Hematopoietic multipotent progenitor cell treated with erythropoietin and hydrocortisone succinate and interleukin-3 and kit ligand, for 4 days (in vitro differentiated cells): ENCODE measurements at places on chromosomes 4 and X.

GRCh38 chr4:962231-963208 is 10.8 kb downstream of the DGKQ start:
- DNase-seq, result no peak

DNA sequence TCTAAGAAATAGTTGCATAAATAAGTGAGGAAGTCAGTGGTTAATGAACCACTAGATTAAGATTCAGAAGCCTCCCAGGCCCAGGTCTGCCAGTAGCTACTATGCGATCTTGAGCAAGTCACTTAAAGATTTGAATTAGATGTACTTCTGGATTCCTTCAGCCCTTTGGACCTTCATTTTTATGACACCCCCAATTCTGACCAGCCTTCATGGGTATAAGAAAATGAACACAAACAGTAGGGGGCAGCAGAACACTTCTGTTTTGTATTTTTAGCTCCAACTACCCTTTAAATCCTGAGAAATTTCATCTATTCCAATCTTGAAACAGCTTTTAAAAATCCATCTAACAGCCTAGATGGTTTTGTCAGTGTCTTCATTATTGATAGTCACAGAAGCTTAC is 19.0 kb downstream of the TMEM47 start:
- DNase-seq, result peak; percentile 25

GRCh38 chr4:95528388-95528948 is 20.3 kb downstream of the UNC5C start:
- DNase-seq, result no peak

DNA sequence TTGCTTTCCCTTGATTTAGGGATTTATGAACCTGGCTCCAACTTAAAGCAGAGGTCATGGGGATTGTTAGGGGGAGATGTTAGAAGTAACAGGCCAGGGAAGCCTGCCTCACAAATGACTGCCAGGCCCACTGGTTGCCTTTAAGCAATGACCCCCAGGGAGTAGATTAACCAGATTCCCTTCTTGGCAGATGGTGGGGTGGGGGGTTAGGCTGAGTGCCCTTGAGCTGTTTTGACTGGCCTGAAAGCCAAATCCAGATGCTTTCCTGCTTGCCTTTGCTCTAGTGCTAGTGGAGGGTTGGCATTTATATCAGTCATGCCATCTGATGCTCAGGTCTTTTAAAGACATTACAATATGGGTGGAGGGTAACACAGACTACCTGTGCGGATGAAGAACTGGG is 128.1 kb downstream of the TMEM164 start:
- DNase-seq, result no peak

DNA sequence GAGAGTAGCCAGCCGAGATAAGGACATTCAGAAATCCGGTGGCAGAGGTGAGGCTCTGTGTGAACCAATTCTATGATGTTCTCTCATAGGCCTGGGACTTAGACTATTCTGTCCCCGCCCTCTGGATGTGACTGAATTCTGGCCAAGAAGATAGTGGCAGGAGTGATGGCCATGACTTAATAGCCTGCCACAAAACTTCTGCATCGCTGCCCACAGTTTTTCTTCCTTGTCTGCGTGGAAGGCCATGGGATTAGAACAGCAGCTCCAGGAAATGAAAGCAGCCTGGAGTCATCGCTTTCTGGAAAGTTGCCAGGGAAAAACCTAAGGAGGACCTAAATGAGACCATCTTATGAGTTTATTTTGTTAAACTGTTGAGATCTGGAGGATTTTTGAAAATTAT is 134.7 kb downstream of the F11 start:
- no peak for DNase-seq

GRCh38 chrX:39532761-39533160 is 565.0 kb downstream of the BCOR start:
- no peak for DNase-seq

DNA sequence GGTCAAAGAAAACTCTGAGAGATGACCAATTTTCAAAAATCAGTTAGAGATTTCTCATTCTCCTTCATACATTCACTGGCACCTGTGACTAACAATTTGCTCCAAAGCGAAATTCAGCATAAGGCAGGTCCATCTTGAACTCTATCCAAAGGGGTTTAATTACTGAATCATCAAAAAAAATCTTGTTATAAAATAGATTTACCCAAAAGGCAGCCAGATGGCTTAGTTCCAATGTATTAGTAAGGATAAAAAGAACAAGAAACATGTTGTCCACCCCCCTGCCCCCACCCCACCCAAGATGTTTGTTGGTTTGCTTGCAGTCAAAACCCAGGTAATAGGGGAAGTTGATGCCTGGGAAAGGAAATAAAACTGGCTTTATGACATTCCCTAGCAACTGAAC is 200.3 kb downstream of the ANTXR2 start:
- DNase-seq, result no peak

GRCh38 chrX:118418811-118419251 is 72.9 kb downstream of the WDR44 start:
- no peak for DNase-seq

GRCh38 chr4:6647582-6648230 is 7.2 kb downstream of the MRFAP1 start:
- no peak for DNase-seq

- no peak for DNase-seq
Measured at GRCh38 chrX:82589410-82589809, 918.7 kb upstream of the POU3F4 start.

DNA sequence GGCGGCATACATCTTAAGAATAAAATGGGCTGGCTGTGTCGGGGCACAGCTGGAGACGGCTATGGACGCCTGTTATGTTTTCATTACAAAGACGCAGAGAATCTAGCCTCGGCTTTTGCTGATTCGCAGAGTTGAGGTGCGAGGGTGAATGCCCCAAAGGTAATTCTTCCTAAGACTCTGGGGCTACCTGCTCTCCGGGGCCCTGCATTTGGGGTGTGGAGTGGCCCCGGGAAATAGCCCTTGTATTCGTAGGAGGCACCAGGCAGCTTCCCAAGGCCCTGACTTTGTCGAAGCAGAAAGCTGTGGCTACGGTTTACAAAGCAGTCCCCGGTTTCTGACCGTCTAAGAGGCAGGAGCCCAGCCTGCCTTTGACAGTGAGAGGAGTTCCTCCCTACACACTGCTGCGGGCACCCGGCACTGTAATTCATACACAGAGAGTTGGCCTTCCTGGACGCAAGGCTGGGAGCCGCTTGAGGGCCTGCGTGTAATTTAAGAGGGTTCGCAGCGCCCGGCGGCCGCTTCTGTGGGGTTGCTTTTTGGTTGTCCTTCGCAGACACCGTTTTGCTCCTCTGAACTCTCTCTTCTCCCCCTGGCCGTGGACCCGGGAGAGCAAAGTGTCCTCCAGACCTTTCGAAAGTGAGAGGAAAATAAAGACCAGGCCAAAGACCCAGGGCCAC is 1.9 kb downstream of the SHOX start:
- no peak for DNase-seq

DNA sequence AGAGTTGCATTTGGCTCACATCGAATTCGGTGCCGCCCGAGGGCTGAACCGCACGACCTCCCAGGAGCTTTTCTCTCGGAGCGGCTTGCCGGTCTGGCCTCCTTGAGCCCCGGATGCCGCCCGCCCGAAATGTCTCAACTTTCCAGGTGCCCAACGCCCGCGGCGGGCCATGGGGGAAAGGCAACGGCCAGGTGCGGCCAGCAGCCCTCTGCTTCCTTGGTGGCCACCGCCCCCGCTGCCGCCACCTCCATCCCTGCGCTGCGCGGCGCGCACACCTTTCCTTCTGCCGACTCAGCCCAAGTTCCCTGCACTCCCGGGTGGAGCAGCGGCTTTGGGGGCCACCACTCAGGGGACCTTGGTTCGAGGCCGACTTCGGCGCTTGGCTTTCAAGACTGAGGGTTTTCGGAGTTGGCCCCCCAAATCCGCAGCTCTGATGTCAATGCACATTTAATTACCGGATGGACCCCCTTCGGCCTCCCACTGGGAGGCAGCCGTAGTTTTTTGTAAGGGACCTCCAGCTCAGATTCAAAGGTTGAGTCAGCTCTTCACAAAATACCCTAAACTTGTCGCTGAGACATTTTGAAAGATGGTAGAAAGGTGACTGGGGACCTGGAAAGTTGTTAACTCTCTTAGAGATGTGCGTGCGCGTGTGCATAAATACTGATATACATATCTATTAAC is 1.1 kb downstream of the AFF2 start:
- peak; percentile 31 for DNase-seq

DNA sequence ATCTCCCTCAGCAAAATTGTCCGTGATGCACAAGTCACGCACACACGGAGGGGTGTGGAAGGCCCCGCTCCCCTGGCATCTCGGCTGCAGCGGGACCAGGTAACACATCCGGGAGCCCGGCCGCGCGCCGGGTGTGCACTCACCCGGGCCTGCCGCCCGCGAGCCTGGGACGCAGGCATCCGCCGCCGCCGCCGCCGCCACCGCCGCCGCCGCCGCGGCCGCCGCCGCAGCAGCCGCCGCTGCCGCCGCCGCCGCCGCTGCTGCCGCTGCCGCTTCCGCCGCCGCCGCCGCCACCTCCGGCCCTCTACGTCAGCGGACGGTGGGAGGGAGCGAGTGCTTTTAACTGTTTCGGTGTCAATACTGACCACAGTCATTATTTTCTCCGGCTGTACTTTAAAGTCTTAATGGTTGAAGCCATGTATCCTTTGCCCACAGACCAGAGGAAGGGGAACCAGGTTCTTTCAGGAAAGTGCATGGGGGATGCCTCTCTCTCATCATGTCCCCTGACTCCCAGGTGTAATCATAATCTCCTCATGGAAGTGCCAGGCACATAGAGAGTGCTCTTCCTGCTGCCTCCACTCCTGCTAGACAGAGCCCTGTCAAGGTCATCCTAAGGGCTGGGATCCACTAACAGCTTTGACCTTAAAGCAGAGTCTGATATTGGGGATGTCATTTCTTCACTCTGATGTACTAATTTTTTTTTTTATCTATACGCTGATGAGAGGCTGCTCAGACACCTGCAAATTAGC is 38.0 kb downstream of the MAGEE2 start:
- DNase-seq, result peak; percentile 52

- DNase-seq, result no peak
Measured at GRCh38 chrX:31981546-31982062, 909.8 kb upstream of the FTHL17 start.

- peak; percentile 76 for DNase-seq
Measured at GRCh38 chr4:8594097-8595038, 1.8 kb downstream of the CPZ start.

DNA sequence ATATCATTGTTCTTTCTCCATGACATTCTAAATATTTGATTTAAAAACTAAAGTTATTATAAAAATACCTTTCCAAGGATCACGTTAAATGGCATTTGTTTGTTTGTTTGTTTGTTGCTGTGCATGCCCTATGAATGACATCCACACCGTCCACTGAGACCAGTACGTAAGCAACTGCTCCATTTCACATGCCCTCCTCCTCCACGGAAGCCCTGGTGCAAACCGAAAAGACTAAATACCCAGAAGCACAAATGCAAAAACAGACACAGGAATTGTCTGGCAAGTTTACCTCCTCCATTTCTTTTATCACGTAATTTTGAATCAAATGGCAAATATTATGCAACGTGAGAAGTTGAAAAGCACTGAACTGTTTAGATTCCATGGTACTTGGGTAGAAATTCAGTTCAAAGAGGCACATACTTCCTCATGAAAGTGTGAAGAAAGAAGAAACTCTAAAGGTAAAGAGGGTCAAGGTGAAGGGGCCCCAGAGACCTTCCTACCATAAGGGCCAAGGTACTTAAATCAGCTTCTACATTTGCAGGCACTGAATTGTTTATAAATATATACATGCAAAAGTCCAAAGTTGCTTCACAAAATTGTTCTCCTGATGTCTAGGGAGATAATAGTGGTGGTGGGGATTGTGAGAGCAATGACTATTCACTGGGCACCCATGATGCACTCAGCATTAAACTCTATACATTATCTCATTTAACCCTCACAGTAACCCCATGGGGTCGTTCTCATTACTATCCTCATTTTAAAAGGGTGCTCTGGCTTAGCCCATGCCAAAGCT is 23.4 kb downstream of the IRF2 start:
- DNase-seq, result no peak

GRCh38 chr4:137543648-137544047 is 11.4 kb upstream of the PCDH18 start:
- DNase-seq, result no peak

GRCh38 chr4:17701138-17701839 is 80.1 kb downstream of the FAM184B start:
- DNase-seq, result no peak

- peak; percentile 8 for DNase-seq
Measured at GRCh38 chr4:145001635-145002034, 96.4 kb downstream of the ANAPC10 start.

DNA sequence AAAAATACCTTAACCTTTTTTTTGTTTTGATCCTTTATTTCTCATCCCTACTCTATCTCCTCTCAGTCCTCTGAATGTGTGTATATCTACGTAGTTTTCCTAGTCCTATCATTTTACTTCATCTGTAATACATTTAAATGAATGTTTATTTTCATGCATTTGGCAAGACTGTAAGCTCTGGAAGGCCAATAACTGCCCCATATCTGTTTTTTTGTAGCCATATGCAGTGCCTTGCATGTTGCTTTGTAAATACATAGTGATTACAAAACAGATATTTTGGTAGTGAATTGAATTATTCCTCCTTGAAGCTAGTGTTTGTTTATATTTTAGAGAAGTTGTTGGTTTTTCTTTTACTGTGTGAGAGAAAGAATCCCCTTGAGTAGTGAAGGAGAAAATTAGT is 450.2 kb downstream of the PCDH18 start:
- no peak for DNase-seq

GRCh38 chrX:9983441-9983840 is 16.3 kb downstream of the CLDN34 start:
- no peak for DNase-seq

GRCh38 chrX:118904218-118904617 is 70.2 kb upstream of the LONRF3 start:
- DNase-seq, result no peak

GRCh38 chrX:84475101-84475500 is 27.2 kb downstream of the HDX start:
- DNase-seq, result no peak

DNA sequence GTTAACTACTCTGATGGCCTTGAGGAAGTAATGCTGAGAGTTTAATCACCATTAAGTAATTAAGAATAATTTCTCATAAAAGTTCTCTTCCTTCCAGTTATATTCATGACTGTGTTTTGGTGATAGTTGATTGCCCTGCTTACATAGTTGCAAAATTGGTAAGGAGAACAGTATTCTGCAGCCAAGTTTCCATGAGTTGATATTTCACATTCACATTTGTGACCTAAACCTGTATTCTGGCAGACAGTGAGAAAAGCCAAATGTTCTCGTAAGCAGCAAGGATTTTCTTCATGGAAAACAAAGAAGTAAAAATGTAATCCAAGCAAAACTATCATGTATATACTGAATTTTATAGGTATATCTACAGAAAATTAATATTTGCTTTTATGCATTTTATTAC is 187.8 kb upstream of the NUDT6 start:
- no peak for DNase-seq

- DNase-seq, result no peak
Measured at GRCh38 chr4:74631988-74632387, 162.3 kb downstream of the BTC start.

DNA sequence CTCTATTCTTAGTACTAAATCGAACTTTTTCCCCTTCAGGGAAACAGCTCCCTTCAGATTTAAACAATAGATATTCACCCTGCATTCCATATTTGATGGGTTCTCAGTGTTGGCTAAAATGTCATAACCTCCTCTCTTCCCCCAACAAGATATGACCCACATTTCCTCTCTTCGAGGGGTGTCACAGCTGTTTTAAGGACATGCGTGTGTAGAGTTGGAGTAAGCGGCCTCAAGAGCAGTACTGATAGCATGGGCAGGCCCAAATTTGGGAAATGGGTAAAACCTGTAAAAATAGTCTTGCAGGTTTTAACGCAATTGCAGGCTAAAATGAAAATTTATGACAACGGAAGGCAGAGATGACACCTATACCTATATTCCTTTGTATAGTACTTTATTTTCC is 28.7 kb downstream of the SAT1 start:
- no peak for DNase-seq
